ENCODE measurements at places on chromosomes 3 and 15.

- peak; percentile 85 for DNase-seq
These were observed 51.8 kb upstream of the GATM start for GRCh38 chr15:45429941-45430792.

- no peak for DNase-seq
These were observed 21.3 kb upstream of the RSL24D1 start for GRCh38 chr15:55218056-55218455.

DNA sequence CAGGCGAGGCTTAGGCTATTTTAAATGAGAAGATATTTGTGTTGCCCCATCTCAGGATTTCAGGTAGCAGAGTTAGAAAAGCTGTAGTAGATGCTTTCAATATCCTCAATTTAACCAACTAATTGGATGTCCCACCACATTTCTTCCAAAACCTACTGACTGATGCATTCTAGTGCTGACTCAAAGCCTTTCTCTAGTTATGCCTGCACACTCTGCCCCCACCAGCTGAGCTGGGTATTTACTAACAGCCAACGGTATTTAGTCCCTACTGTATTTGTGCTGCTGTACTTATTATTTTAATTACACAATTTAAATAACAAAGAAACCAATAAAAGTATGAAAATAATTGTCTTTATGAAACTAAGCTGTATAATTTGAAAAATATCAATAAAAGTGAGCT lies 139.5 kb downstream of the OSBPL10 start:
- no peak for DNase-seq

GRCh38 chr3:150936693-150937092 lies 31.5 kb upstream of the MINDY4B start:
- DNase-seq, result no peak

All from activated T-helper 9 cell treated with anti-CD3 and anti-CD28 coated beads, Interleukin-2, amount 50 U/mL, for 16 hours (primary cell).